T-helper 9 cell (primary cell): ENCODE measurements at places on chromosomes 5 and 9.

DNA sequence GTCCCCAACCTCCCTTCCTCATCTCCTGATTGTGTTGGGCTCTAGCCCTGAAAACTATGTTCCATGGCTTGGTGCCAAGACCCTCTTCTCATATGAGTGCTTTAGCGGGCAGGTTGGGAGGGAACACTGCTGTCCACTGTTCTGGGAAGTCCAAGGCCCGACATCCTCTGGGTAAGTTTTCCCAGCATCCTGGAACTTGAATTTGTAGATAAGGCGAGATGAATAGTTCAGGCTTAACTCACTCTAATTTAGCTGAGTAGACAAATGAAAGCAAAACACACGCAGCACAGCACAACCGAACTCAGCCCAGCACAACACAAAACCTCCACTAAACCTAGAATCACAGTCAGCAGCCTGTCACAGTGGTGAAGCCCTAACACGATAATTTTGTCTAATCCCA, 95.3 kb upstream of the SLC28A3 start:
- DNase-seq = no peak

- no peak for DNase-seq
Measured at GRCh38 chr9:126862104-126862761, 1.8 kb downstream of the ZBTB34 start.

- no peak for DNase-seq
Measured at GRCh38 chr5:127590156-127590722, 58.6 kb upstream of the CTXN3 start.

- no peak for DNase-seq
Measured at GRCh38 chr9:128718047-128718446, 5.9 kb downstream of the ZDHHC12 start.

GRCh38 chr9:14242150-14242805, 71.7 kb downstream of the NFIB start:
- no peak for DNase-seq

DNA sequence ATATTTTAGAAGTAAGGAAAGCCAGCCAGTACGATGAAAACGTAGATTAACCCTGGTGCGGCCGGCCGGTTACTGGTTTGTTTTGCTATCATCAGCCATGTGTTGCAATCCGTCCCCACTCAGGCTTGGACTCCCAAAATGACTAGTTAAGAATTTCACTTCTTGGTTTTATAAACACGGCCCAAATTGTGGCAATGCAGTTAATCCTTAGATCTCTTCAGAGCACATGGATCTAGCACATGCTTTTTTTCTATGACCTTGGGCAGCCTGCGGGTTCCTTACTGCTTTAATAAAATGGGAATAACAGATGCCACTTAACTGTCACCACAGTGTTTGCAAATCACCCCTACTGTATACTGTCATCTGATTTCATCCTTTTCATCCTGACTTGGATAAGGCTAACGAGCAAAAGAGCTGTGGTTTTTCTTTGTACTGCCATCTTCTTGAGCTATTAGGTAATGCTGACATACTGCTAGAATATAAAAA, 1.5 kb downstream of the NDFIP1 start:
- no peak for DNase-seq

DNA sequence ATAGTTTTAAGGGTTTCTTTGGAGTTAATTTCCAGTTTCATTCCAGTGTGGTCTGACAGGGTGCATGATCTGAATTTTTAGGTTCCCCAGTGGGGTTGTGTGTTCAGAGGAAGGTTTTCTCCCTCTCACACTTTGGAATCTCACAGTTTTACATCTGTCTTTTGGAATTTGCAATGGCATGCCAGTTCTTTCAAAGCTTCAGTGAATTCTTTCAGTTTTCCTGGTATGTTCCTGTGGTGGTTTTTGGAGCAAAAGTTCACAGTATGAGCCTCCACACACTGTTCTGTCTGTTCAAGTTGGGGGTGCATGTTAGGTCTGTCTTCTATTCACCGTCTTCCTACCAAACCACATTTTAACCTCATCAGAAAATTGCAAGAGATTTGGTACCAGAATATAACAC, 624.2 kb downstream of the KCTD16 start:
- DNase-seq = no peak

- no peak for DNase-seq
Measured at GRCh38 chr5:143819716-143820115, 7.8 kb downstream of the HMHB1 start.

DNA sequence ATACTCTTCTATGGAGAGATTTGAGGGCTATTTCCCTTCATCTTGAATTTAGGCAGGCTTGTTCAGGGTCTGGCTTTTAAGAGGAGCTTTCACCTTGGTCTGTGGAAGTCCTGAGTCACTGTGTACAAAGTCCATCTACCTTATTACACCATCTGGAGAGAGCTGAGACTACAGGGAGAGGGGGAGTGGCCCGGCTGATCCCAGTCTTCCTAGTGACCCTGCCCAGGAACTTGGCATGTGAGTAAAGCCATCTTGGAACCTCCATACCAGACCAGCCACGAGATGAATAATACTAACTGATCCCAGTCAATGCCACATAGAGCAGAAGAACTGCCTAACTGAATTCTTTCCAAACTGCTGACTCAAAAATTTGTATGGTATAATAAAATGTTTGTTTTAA, 8.4 kb upstream of the IL6ST start:
- no peak for DNase-seq

DNA sequence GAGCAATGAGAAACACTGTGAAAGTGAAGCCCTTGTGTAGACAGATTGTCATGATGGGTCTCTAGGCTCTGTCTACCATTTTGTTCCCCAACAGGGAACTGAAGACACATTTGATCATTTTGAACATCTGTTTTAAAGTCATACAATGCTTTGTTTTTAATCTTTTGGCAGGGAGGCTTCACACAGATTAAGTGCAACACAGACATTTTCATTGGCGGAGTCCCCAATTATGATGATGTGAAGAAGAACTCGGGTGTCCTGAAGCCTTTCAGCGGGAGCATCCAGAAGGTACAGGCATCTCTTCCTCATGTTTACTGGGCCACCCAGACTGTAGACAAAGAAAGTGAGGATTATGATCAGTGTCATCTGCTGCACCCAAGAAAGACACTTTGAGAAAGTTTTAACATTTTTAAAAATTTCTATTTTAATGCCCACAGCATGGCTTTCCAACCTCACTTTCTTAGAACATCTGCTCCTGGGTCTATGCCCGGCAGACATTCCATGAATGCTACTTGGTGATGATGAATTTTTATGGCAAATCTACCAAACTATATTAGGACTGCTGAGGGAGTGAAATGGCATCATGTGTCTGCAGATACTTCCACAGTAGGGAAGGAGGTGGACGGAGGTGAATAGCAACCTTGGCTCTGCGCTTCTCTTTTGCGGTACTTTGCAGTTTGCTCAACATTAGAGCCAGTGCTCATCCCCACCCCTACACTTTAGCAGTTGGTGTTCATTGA, 121.3 kb downstream of the LIFR start:
- no peak for DNase-seq

DNA sequence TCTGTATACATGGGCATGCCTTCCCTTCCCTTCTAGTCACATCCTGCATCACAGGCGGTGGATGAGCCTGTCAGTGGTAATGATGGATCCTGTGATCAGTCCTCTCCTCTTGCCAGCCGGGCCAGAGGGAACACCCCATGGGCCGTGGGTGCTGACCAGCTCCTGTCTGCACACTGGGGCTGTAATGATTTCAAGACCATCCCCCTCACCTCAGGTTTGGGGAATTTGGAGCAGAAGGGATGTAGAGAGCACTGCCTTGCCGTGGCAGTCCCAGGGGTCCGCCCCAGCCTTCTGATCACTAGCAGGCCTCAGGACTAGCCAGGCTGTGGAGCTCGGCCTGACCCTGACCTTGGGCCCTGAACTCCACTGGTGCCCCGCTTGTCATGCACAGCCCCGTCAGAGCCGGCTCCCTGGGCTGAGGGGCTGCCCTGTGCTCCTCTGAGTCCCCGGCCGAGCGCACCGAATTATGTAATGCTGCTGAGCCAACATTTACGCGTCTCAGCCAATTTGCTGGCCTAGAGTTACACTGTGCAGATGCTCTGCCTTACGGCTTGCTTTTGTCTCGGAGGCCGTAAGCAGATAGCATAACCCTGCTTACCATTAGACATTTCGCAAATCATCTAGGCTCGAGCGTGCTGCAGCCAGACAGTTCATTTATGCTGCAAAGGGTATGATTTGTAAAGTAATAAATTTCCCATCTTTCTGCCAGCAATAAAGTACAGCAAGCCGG, 155.3 kb downstream of the MACROH2A1 start:
- DNase-seq = no peak

- no peak for DNase-seq
Measured at GRCh38 chr5:131296213-131296672, 32.4 kb downstream of the CDC42SE2 start.

DNA sequence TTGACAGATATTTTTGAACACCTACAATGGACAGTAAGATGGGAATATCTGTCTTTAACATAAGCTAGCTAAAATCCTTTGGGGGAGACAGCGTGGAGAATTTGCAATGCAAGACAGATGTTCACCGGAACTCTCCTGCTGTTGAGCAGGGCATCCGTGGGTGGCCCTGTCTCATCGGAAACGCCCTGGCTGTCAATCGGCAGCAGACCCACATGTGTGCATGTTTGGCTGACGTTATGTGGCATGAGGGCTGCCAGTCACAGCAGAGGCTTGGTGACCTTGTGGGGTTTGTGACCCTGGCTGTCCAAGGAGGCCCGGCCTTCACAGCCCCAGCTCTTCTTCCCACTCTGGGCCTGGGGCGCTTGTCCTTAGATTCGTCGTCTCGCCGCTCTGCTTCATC, 129.7 kb upstream of the OTULINL start:
- no peak for DNase-seq

DNA sequence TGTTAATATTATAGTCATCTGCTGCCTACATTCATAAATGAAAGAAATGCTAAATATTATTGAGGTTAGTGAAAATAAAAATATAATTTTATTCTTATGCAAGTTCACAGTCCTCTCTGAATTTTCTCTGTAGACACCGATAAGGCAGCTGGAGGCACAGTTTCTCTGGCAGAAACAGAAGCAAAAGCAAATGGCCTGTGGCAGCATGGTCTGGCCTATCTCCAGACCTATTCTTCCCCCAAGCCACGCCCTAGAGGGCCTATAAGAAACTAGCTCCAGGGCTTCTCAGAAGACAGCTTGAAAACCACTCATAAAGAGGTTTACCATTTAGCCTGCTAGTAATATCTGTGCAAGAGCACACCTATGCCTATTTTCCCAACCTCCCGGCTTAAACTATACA, 28.4 kb downstream of the MRPS27 start:
- DNase-seq = no peak

DNA sequence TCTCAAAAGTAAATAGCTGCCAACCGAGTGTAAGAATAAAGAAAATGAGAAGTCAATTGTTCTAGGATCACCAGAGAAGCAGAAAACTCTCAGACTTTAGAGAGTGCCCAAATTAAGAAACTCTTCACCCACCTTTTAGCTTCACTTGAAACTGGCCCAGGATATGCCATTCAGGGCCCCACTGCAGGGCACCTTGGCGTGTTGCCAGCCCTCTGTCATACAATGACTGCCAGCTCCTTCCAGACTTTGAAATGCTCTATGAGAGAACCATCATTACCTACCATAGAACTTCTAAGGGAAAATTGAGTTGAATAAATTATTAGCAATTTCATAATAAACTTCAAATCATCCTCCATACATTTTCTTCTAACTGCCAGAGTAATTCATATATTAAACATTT, 240.5 kb downstream of the CETN3 start:
- no peak for DNase-seq

GRCh38 chr9:99807276-99807852, 14.3 kb upstream of the NR4A3 start:
- peak; percentile 55 for DNase-seq

DNA sequence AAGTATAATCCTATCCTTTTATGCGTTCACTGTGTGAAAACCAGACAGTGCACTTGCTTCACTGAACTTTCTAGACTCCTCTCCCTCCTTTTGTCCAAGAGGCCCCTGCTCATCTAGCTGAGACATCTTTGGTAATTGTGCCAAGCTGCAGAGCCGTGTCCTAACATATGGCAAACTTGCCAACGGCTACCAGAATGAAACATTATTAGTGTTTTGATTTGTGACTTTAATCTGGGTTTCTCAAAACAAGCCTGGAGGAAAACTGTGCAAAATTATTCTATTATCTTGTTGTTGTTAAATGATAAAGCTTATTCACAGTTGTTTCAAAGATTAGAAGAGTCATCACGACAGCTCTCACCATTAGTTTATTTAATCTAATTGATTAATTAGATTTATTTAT, 79.0 kb upstream of the RETREG1 start:
- DNase-seq = no peak

DNA sequence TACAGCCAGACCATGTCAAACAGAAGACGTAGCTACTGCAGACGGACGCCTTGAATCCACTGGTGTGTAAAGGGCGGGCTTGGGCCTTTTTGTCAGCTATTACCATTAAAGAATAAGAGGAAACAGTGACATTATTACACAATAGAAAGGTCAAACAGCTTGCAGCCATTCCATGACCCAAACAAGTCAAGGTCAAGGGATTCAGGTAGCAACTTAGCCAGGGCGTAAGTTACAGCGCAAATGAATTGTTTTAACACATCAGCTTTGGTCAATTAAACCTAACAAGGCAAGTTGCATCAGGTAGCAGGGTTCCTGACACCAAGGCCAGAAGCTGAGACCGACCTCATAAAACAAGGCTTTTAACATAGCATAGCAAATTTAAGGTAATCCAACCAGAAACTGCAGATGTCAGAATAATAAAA, 15.3 kb downstream of the NFIB start:
- DNase-seq = no peak

DNA sequence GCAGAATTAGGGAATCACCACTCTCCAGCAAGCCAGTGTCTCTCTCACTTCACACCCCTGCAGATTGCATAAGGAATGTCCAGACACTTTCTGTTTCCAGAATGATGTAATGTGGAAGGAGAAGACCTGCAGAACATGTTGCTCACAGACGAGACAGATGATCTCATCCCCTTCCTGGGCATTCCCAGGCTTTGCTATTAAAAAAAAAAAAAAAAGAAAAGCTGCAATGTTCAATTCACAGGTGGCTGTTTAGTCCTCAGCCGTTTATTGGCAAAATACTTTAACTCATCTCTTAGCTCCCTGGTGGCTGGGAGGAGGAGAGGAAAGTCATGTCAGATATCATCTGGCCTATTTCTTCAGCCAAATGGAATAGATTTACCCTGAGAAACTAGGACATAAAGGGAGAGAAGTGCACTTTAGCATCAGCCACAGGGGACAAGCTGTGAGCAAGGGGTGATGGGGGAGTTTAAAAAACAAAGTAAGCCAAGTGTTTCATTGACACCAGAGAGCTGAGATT, 95.9 kb upstream of the TNC start:
- no peak for DNase-seq

DNA sequence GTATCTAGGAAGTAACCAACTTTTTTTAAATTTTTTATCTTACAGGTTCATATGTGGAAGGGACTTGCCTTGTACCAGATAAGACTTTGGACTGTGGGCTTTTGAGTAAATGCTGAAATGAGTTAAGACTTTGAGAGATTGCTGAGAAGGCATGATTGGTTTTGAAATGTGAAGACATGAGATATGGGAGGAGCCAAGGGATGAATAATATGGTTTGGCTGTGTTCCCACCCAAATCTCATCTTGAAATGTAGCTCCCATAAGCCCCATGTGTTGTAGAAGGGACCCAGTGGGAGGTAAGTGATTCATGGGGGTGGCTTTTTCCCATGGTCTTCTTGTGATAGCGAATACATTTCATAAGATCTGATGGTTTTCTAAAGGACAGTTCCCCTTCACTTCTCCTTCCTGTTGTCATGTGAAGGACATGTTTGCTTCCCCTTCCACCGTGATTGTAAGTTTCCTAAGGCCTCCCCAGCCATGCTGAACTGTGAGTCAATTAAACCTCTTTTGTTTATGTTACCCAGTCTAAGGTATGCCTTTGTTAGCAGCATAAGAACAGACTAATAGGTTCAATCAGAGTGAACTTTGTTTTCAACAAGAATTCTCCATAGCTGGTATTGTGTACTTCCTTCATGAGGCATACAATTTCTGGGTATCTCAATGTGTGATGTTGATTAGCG, 535.6 kb upstream of the MEF2C start:
- no peak for DNase-seq
